Smooth muscle cell of the umbilical artery (primary cell): ENCODE measurements at places on chromosomes 12 and 14. TPM values are rescaled to one million over a fixed set of nuclear protein-coding genes. Genes with fewer than 3 reads are reported as not detected.

KRT81 gene
- not detected in 2 replicates for total RNA-seq

NEUROD4 gene
- total RNA-seq, result not detected in 2 replicates

PTPRB gene
- total RNA-seq, result 3.0 and 23.5 TPM in 2 replicates

P2RX2 gene
- total RNA-seq, result not detected in 2 replicates

MAP1LC3B2 gene
- 0.59 and 0.60 TPM in 2 replicates for total RNA-seq

LYSET gene
- 8.0 and 14.0 TPM in 2 replicates for total RNA-seq
